ENCODE measurements at places on chromosomes 12 and 14. TPM values are rescaled to one million over a fixed set of nuclear protein-coding genes. Genes with fewer than 3 reads are reported as not detected.

DNA sequence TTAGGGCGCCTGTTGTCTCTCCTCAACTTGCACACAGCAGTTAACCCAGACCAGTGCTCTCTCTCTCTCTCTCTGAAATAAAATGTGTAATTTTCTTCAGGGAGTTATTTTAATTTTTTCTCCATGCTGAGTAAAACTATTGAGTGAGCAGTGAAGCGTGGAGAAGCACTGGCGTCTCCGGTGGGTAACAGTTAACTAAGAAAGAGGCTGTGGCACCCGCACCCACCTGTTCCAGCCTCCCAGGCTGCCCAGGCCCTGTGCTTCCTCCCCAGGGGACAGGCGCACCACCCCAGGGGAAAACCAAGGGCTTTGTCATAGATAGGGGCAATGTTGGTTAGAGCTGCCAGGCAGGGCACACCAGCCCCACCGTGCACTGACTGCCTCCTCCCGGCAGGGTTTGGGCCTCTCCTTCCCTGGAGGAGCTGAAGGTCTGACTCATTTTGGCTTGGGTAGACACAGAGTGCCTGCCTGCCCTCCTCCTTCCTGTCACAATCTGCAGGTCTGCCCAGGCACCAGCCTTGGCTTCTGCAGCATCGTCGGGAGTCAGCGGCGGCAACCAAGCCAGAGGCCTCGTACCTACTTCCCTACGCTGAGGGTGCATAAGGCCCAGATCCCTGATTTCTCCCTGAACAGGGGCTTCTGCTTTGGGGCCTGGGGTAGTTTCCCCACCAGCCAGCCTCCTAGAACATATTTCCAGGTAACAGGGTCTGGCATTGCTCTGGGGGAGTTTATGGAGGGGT is 3.9 kb downstream of the HOXC5 start:
- peaks cover 1% of the 10 kb centered on the region for H3K27me3 ChIP-seq
- no peak for DNase-seq
- H3K4me1 ChIP-seq: peaks cover 88% of the 10 kb centered on the region
- H3K4me3 ChIP-seq: no peak overlapping the region
- H3K36me3 ChIP-seq: peaks cover 24% of the 10 kb centered on the region

GRCh38 chr12:111094157-111095010 is 174.0 kb upstream of the MYL2 start:
- peaks cover 16% of the 10 kb centered on the region for H3K4me1 ChIP-seq
- no peaks in the 10 kb centered on the region for H3K27me3 ChIP-seq
- no peak overlapping the region for H3K4me3 ChIP-seq

The DEGS2 gene
- total RNA-seq: 3.0 TPM

DNA sequence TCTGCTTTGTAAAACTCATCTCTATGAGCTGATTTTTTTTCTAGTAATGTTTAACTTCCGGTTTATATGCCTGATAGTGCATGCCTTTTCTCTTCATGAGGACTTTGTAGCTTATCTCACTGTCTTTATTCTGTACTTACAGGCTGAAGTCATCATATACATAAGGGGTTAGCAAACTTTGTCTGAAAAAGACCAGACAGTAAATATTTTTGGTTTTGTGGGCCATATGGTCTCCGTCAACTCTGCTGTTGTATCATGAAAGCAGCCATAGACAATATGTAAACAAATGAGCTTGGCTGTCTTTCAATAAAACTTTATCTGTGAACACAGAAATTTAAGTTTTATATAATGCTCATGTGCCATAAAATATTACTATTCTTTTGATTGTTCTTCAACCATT is 172.1 kb downstream of the GXYLT1 start:
- H3K4me1 ChIP-seq: no peaks in the 10 kb centered on the region
- H3K27ac ChIP-seq: no peak overlapping the region
- no peaks in the 10 kb centered on the region for H3K36me3 ChIP-seq
- no peak overlapping the region for H3K4me3 ChIP-seq

The FAM177A1 gene
- total RNA-seq: 59.4 TPM

The MYF5 gene
- total RNA-seq: not detected

DNA sequence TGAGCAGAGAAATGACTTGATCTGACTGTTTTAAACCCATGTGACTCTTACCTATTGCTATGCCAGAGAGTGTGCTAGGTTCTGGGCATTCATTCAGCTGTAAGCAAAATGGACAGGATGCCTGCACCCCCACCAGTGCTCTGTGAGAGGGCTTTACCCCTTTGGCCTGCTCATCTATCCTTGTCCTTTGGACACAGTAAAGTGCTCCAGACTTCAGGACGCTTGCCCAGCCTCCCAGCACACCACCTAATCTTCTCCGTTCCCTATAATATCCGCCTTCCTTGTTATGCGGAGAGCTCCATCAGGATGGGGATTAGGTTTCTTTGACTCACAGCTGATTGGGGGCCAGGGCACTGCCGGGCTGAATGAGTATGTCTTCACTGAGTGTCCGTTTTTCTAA is 4.4 kb upstream of the ZNF839 start:
- H3K4me3 ChIP-seq: no peak overlapping the region
- H3K27me3 ChIP-seq: no peaks in the 10 kb centered on the region
- DNase-seq: no peak
- peaks cover 56% of the 10 kb centered on the region for H3K4me1 ChIP-seq
- no peaks in the 10 kb centered on the region for H3K36me3 ChIP-seq

GRCh38 chr14:44027397-44027796 is 479.7 kb downstream of the FSCB start:
- no peak for DNase-seq
- H3K4me3 ChIP-seq: no peak overlapping the region
- H3K27ac ChIP-seq: no peak overlapping the region

The IAPP gene
- total RNA-seq: not detected

The ALDH1L2 gene
- total RNA-seq: 9.5 TPM

The SLC4A8 gene
- total RNA-seq: 30.0 TPM

DNA sequence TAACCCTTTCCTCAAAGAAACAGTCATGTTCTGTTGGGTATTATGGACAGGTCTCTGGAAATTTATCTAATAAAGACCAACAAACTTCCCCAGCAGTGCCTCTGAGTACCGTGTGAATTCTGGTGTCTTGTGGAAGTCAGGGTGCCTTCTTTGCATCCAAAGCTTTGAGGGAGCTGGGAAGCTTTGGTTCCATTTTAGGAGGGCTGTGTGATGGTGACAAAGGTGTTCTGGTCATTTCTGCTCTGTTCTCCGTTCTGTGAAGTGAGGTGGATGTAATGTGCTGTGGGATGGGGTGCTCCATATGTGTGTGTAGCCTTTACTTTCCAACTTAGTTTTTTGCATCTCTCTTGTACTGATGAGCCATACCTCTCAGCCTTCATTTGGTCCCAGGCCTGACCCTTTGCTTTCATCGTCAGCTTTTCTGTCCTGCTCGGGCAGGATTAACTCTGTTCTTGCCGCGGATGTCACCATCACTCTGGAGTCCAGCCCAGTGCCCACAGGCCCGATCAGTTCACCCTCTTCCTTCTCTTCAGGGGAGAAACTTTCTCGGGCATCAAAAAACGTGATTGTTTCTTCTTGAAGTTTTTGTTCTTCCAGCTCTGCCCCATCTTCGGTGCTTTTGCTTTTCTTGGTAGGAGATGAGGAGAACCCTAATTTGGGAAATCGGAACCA is 13.2 kb downstream of the PLD4 start:
- peaks cover 3% of the 10 kb centered on the region for H3K27me3 ChIP-seq
- H3K4me3 ChIP-seq: no peak overlapping the region
- H3K36me3 ChIP-seq: peaks cover 18% of the 10 kb centered on the region
- no peak for DNase-seq

GRCh38 chr12:117837737-117838050 is 131.1 kb downstream of the KSR2 start:
- H3K4me3 ChIP-seq: no peak overlapping the region
- no peak for DNase-seq
- no peaks in the 10 kb centered on the region for H3K27me3 ChIP-seq
- H3K4me1 ChIP-seq: peaks cover 8% of the 10 kb centered on the region

- no peak overlapping the region for H3K27ac ChIP-seq
- H3K36me3 ChIP-seq: no peaks in the 10 kb centered on the region
- no peaks in the 10 kb centered on the region for H3K4me1 ChIP-seq
- no peaks in the 10 kb centered on the region for H3K27me3 ChIP-seq
- H3K4me3 ChIP-seq: no peak overlapping the region
Measured at GRCh38 chr14:81176241-81176640, 44.5 kb downstream of the GTF2A1 start.

The KRT2 gene
- 0.30 TPM for total RNA-seq

DNA sequence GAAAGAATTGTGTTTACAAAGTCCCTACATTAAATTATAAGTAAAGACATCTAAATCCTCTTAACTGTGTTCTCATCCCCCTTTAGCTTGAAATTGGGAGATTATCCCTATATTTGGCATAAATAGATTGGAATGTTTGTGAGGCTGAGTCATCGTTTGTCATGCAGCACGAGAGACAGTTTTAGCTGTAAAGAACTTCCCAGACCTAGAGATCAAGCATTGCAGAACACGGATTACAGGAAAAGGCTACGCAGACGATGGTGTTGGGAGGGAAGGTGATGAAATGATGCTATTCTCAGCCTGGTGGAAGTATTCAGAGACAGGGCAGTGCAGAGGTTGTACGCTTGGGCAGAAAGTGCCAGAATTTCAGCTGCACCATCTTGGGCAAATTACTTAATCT is 93.8 kb downstream of the PTPRB start:
- no peaks in the 10 kb centered on the region for H3K4me1 ChIP-seq
- H3K27ac ChIP-seq: no peak overlapping the region
- DNase-seq: no peak

The LRFN5 gene
- total RNA-seq: 30.9 TPM

GRCh38 chr14:102866982-102867761 is 55.3 kb upstream of the AMN start:
- H3K4me3 ChIP-seq: no peak overlapping the region
- H3K36me3 ChIP-seq: peaks cover 25% of the 10 kb centered on the region

GRCh38 chr14:59582845-59583509 is 6.4 kb upstream of the CCDC175 start:
- no peak for DNase-seq
- no peaks in the 10 kb centered on the region for H3K36me3 ChIP-seq
- H3K4me3 ChIP-seq: no peak overlapping the region
- H3K27ac ChIP-seq: no peak overlapping the region
- H3K4me1 ChIP-seq: no peaks in the 10 kb centered on the region
- H3K27me3 ChIP-seq: no peaks in the 10 kb centered on the region

DNA sequence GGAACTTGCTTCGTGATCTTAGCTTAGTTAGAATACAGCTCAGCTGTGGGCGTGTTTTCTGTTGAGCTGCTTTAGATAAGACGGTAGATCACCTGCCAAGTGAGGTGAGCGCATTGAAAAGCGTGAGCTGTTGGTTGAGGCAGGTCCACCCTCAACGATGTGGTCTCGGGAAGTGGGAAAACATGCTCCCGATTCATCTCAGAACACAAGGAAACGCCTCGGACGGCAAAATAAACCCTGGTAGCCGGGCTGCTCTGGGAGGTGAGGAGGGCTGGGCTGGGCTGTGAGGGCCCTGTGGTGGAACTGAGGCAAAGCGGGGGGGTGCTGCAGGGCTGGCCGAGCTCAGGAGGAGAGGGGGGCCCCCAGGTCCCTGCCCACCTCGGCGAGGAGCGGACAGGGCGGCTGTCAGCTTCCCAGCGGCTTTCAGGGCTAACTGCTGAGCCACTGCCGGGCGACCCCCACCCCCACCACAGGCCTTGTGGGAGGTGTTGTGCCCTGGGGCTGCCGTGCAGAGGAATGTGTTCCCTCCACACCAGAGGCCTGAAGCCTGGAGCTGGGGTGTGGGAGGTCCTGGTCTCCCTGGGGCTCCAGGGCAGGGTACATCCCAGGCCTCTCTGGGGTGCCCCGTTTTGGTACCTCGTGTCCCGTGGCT is 30.7 kb downstream of the NOC4L start:
- H3K27me3 ChIP-seq: peaks cover 2% of the 10 kb centered on the region
- no peak for DNase-seq
- H3K4me1 ChIP-seq: peaks cover 7% of the 10 kb centered on the region
- no peak overlapping the region for H3K4me3 ChIP-seq

- H3K27ac ChIP-seq: no peak overlapping the region
- no peaks in the 10 kb centered on the region for H3K27me3 ChIP-seq
- H3K4me3 ChIP-seq: no peak overlapping the region
- no peaks in the 10 kb centered on the region for H3K36me3 ChIP-seq
- no peaks in the 10 kb centered on the region for H3K4me1 ChIP-seq
Measured at GRCh38 chr14:83733670-83734069, 1796.3 kb upstream of the FLRT2 start.

The IFNG-AS1 gene
- total RNA-seq: 0.22 TPM

The GLT1D1 gene
- 6.2 TPM for total RNA-seq

DNA sequence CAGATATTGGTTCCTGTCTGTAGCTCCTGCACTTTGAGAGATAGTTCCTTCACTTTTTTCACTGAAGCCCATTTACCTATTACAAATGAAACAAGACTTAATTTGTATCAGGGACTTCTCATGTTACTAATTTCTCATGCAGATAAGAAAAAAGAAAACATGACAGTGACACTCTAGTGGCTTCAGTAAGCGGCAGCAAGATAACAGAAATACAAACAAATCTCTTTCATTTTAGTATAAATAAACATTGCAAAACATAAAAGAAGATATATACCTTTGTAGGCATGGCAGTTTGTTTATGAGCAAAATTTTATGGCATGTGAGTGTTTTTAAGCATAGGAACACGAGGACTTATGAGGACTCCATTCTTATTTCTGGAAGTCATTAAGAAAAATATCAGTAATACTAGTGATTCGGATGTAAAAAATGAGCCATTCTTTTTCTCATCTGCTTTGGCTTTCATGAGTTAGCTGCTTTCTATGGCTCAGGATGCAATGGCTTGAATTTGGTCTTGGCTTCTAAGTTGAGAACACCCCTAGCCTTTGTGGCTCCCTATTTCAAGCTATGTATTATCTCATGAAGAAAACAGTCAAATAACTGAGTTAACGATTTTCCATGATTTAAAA is 310.1 kb upstream of the RGS6 start:
- H3K27me3 ChIP-seq: no peaks in the 10 kb centered on the region
- no peak overlapping the region for H3K27ac ChIP-seq
- no peak overlapping the region for H3K4me3 ChIP-seq
- DNase-seq: no peak
- H3K4me1 ChIP-seq: no peaks in the 10 kb centered on the region

DNA sequence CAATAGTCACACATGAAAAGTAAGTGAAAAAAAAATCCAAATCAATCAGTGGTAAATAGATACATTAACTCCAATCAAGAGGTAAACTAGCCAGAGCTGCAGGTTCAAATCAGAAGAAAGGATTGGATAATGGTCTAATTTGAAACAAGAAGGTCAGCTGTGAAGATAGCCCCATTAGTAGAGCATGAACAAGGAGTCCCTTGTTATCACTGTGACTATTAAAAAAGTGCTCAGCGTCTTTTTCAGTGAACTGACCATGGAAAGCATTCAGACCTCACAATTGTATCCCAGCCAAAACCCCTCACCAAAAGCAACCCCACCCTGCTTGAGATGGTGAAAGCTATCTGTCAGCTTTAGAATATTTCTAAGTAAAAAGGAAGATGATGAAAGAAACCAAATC is 125.0 kb upstream of the EGLN3 start:
- no peaks in the 10 kb centered on the region for H3K4me1 ChIP-seq
- H3K4me3 ChIP-seq: no peak overlapping the region
- H3K27me3 ChIP-seq: no peaks in the 10 kb centered on the region
- H3K27ac ChIP-seq: no peak overlapping the region
- no peak for DNase-seq

The SERPINA10 gene
- total RNA-seq: not detected

GRCh38 chr14:90368946-90369721 is 27.7 kb upstream of the CALM1 start:
- no peaks in the 10 kb centered on the region for H3K36me3 ChIP-seq
- no peaks in the 10 kb centered on the region for H3K27me3 ChIP-seq
- no peak for DNase-seq
- H3K4me1 ChIP-seq: no peaks in the 10 kb centered on the region

All from spinal cord (tissue), 10 donors.